Umbilical cord (tissue), 2 donors: ENCODE measurements at places on chromosomes 11 and 22. TPM values are rescaled to one million over a fixed set of nuclear protein-coding genes. Genes with fewer than 3 reads are reported as not detected.

BTG4 gene
- 5.5 TPM for total RNA-seq

LINC01488 gene
- total RNA-seq, result 0.96 TPM

GLYATL2 gene
- total RNA-seq, result not detected

SF1 gene
- 120 TPM for total RNA-seq

PATE2 gene
- 12.5 TPM for total RNA-seq

GLB1L2 gene
- total RNA-seq, result 32.3 TPM

DNA sequence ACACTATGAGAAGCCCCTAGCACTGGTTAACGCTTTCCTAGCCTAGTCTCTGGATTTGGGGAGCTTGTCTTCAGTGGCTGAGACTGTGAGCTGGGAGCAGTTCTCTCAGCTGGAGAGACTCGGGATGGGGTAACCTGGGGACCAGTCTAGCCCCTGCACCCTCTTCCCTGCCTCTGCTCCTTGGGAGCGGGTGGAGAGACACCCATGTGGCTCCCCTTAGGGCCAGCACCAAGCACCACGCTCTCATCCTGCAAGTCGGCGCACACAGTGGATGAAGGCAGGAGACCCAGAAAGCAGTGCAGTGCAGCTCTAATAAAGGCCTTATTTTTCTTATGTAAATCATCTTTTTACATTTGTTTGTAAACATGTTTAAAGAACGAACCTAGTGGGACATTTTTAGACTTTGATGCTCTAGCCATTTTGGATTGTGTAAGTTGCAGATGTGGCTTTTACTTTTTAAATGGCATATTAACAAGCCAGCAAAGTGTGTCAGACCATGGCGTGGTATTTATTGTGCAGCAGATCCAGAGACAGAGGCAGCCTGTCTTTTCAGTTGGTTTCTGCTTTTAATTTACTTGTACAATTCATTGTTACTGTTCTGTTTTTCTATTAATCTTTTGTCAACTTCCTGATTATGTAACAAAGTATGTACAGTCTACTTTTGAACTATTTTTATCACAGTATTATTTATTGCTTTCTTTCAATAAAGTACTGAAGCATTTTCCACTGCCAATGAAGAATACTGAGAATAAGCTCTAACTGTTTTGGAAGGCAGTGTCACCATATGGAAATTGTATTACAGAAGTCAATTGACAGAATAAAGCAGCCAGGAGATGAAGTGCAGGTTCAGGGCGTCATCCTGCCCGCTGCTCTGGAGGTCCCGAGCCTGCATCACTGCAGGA is 14.4 kb upstream of the CTTN start:
- no peak for DNase-seq

GRCh38 chr22:27673839-27674238 is 127.7 kb downstream of the MN1 start:
- no peak for DNase-seq

- DNase-seq, result no peak
Measured at GRCh38 chr22:30863081-30863833, 105.3 kb downstream of the MORC2 start.

DNA sequence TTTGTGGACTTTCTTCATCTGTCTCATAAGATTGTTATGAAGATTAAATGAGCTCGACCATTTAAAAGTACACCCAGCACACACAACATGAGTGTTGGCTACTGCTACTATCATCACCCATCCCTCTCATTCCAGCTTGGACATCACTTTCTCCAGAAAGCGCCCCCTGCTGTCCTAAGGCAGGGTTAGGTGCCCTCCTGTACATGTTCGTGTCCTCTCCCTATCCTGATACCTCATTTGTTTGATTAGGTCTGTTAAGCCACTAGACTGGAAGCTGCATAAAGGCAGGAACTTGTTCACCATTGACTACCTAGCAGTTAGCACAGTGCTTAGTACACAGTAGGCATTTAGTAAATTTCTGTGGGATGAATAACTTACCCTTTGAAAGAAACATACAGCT is 85.5 kb downstream of the ENTHD1 start:
- DNase-seq, result no peak

- DNase-seq, result no peak
Measured at GRCh38 chr11:112118176-112118575, 31.5 kb downstream of the SDHD start.

GRCh38 chr22:47724751-47725150 is 962.3 kb downstream of the TBC1D22A start:
- DNase-seq, result peak; percentile 35

DNA sequence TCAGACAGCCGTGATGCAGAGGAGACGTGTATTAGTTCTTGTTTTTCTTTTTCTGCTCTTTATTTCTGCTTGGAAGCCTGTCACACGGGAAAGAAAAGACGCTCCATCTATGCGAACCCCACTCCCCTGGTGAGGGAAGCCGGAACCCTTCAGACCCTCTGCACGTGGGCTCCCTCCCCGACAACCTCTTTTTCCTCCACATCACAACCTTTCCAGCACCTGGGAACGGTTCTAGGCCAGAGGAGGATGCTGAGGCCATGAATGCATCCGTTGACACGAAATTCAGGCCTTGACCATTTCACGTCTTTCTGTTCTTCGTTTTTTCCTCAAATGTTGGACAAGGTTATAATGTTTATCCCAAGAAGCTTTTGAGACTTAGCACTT is 85.3 kb upstream of the WNT7B start:
- DNase-seq, result no peak

DNA sequence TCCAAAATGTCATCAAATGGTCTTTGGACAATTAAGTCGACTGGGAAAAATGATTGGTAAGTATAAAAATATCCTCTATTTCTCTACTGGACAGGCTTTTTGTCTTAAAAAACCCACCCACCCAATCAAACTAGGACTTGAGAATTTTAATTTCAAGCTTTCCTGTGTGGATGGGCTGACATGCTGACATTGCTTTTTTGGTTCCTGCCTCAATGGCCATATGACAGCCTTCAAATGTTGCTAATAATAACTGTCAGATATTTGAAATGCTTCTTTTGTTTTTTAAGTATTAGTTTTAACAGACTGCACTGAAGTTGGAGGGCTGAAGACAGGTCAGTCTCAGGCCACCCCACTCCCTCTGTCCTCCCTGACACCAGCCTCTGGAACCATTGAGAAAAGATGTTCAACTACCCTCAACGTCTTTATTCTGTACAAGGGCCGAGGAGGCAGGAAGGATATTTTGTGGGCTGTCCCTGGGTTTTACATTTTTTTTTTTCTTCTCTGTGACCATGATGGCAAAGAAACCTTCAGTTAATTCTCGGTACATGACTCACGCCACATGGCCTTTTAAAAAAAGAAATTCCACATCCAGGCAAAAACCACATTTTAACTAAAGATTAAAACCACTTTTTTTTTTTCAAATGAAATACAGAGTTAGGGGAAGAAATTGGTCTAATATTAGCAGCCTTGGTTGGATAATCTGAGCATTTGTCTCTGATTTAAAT is 130.4 kb downstream of the SLC1A2 start:
- peak; percentile 26 for DNase-seq

- DNase-seq, result no peak
Measured at GRCh38 chr11:1153105-1153950, 4.4 kb upstream of the MUC5AC start.

- no peak for DNase-seq
Measured at GRCh38 chr22:44316393-44317122, 3.8 kb upstream of the SHISAL1 start.

DNA sequence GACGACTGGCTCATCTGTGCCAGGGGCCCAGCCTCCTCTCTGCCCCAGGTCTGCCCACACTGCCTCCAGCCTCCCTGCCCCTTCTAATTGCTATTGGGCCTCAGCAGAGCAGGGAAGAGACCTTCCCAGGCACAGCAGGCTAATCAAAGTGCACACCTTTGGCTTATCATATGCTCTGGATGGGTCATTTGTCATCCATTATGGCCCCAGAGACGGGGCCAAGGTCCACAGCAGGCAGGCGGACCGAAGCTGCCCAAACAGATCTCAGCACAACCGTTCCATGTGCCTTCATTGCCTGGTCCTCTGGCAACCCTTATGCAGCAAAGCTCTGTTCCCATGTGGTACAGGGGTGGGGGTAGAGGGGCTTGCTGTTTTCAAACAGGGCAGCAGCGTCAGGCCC is 66.6 kb downstream of the TP53I11 start:
- no peak for DNase-seq

GRCh38 chr11:105265845-105266244 is 126.3 kb upstream of the CARD18 start:
- DNase-seq, result no peak

DNA sequence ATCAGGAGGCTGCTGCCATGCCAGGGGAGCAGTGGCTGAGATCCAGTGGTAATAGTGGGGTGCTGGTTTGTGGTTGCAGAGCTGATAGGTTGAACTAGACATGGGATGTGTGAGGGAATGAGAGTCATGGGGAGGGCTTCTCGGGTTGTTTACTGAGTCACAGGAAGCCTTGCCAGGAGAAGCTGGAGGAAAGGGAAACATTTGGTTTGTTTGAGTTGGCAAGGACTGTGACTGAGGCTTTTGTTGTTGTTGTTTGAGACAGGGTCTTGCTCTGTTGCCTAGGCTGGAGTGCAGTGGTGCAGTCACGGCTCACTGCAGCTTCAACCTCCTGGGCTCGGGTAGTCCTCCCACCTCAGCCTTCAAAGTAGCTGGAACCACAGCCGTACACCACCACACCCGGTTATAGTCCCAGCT is 49.3 kb downstream of the CABIN1 start:
- peak; percentile 34 for DNase-seq

DNA sequence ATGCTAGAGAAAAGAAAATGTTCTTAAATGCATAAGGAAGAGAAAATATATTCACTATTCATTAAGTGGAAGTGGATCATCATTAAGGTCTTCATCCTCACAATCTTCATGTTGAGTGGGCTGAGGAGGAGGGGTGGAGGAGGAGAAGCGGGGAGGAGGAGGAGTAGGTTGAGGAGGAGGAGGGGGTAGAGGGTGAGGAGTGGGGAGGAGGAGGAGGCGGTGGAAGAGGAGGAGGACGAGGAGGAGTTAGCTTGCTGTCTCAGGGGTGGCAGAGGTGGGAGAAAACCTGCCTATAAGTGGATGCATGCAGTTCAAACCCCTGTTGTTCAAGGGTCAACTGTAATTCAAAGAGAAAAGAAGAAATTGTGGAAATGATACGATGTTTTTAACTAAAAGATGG is 71.6 kb downstream of the MYEOV start:
- DNase-seq, result no peak

DNA sequence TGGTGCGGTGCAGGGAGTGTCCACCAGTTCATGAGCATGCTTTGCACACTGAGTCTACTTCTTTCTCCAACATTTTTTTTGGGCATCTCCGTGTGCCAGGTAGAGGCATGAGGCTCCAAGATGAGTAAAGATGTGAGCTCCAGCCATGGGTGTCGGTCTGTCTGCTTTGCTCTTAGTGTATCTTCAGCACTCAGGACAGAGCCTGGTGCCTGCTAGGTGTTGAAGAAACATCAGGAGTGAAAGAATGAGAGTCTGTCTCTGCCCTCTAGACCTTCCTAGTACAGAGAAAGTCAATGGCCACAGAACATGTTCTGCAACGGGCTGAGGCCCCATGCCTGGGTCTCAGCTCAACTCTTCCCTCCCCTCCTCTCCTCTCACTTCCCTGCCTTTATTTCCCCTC is 486.5 kb downstream of the TBC1D22A start:
- no peak for DNase-seq
